Fibroblast of skin of left quadriceps (primary cell): ENCODE measurements at places on chromosomes 13 and 19.
A peak's percentile ranks its signal among the peaks of the same experiment; 100 is the strongest.

- DNase-seq, result no peak
Observed at GRCh38 chr19:18541992-18542940, 1.1 kb downstream of the FKBP8 start.

DNA sequence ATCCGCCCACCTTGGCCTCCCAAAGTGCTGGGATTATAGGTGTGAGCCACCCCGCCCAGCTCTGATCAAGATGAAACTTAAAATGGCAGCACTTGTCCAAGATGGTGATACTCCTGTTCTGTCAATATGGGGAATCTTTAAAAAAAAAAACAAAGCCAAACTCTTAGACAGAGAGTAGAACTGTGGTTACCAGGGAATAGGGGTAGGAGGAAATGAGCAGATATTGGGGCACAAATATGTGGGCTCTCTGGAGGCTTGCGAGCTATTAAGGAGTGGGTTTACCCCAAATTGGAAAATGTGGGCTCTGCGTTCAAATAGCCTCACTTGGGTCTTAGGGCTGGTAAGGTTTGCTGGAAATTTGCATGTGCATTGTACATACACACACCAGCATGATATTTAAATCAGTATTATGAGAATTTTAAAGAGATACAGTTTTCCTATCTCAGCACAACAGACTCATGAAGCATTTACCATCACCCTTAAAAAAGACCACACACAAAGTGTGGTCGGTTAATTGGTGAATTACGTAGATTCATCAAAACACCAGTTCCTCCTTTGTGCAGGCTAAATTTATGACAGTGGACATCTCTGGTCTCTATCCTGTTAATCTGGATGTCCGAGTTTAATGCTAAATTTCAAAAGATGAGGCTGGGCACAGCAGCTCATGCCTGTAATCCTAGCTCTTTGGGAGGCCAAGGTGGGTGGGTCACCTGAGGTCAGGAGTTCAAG lies 11.3 kb downstream of the CD70 start:
- DNase-seq, result no peak

DNA sequence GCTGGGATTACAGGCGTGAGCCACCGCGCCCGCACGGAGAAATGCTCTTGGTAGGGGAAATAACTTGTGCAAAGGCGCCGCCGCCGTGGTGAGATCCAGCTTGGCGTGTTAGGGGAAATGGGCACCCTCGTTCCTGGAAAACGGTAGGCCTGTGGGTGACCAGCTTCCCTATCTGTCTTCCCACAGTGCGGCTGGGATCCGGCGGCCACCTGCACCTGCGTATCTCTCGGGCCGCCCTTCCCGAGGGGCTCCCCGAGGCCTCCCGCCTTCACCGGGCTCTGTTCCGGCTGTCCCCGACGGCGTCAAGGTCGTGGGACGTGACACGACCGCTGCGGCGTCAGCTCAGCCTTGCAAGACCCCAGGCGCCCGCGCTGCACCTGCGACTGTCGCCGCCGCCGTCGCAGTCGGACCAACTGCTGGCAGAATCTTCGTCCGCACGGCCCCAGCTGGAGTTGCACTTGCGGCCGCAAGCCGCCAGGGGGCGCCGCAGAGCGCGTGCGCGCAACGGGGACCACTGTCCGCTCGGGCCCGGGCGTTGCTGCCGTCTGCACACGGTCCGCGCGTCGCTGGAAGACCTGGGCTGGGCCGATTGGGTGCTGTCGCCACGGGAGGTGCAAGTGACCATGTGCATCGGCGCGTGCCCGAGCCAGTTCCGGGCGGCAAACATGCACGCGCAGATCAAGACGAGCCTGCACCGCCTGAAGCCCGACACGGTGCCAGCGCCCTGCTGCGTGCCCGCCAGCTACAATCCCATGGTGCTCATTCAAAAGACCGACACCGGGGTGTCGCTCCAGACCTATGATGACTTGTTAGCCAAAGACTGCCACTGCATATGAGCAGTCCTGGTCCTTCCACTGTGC lies 2.4 kb downstream of the GDF15 start:
- DNase-seq, result no peak

GRCh38 chr19:44810234-44811121 lies 1.6 kb downstream of the BCAM start:
- DNase-seq, result no peak

DNA sequence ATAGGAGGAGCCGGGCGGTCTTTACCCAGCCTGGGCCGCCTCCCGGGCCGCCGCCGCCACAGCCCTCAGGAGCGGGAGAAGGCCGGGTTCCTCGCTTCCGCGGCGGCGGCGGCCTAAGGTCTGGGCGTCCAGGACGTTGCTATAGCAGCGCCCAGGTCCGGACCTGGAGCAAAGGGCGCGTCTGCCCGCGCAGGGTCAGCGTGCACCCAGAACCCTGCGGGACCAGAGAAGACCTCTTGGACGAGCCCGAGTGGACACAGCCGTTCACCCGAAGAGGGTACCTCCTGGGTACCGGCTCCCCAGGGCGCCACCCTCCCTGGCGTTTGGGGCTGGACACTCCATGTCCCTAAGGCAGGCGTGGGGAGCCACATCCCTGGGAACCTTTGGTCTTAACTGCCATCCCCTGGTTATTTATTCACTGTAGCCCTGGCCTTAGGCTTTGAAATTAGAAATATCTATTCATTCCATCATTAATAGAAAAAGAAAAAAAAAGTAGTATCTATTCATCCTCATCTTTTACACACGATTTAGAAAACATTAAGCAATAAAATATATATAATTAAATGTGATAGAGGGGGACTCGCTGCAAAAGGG lies 2.4 kb downstream of the DZIP1 start:
- DNase-seq, result no peak

- no peak for DNase-seq
Observed at GRCh38 chr13:33536601-33537000, 251.0 kb upstream of the STARD13 start.

DNA sequence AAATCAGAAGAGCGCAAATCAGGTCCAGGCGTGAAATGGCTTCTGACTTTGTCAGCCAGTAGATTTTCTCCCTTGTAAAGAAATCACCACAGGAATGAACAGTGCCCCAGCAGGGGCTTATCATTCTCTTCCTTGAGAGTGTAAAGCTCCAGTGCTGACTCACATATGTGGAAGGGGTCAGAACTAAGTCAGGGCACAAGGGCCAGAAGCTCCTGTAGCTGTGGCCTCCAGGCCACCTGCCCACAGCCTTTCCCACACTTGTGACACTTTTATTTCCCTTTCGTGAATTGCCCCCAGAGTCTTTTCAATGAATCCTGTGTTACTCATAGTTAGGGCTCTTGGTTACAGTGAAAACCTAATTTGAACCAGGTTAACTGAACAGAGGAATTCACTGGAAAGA lies 99.6 kb downstream of the SUCLA2 start:
- DNase-seq, result peak; percentile 57

DNA sequence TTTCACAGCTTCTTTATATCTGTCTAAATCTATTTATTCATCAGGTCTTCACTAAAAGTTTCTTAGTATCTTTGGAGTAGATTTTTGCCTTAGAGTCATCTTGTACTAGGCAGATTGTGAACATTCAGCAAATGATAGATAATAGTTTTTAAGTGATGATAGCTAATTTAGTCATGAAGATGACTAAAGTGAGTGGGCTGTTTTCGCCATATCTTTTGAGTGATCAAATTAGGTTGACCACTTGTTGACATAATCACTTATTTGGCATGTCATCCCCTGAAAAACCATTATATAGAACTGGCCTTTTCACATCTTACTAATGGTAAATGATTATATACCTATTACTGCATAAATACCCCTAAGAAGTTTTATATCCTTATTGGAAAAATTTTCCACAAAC lies 999.2 kb downstream of the PCDH17 start:
- no peak for DNase-seq

DNA sequence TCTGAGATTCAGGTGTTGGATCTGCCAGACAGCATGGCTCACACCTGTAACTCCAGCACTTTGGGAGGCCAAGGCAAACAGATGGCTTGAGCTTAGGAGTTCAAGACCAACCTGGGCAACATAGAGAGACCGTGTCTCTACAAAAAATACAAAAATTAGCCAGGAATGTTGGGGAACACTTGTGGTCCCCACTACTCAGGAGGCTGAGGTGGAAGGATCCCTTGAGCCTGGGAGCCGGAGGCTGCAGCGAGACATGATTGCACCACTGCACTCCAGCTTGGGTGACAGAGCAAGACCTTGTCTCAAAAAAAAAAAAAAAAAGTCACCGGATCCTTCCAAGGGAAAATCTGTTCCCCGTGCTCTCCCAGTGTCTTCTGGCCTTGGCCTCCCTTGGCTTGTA lies 109.2 kb downstream of the IRS2 start:
- no peak for DNase-seq

DNA sequence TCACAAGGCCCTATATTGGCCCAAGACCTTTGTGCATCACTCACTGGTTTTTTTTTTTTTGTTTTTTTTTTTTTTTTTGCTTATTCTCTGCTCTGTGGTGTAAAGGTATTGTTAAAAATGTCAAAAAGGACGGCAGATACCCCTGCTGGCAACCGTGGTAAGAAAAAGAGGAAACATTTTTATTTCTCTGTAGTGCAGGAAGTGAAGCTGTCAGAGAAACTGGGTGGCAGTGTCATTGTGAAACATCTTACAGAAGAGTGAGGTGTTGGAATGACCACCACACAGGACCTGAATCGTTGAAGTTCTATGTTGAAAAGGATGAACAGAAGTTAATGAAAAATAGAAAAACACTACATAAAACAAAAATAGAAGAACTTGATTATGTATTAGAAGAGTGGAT lies 346.4 kb downstream of the FGF9 start:
- DNase-seq, result no peak

DNA sequence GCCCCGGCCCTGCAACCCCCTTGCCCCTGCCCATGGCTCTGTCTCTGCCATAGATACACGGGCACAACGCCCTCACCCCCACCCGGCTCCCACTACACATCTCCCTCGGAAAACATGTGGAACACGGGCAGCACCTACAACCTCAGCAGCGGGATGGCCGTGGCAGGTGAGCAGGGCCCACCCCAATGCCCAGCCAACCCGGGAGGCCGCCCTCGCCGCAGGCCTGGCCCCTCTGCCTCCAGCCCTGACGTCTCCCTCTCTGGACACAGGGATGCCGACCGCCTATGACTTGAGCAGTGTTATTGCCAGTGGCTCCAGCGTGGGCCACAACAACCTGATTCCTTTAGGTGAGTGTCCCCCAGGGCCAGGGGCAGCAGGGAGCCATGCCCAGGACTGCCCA lies 7.7 kb downstream of the YIPF2 start:
- DNase-seq, result no peak

DNA sequence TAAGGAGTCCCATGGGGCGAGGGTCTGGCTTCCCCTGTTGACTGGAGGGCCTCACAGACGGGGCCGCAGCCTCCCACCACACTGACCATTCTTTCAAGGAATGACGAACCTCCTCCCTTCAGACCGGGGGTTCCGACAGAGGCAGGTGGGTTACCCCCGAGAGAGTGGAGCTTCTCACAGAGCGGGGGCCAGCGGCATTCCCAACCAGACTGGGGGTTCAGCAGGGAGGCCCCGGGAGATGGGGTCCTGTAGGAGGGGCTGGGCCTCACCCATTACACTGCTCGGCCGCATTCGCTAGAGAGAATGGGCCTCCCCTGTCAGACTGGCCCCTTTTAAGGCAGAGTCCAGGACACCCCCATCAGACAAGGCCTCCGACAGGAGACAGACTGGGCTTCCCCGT lies 15.6 kb upstream of the C2CD4C start:
- DNase-seq, result no peak

GRCh38 chr13:31614073-31614472 lies 125.3 kb upstream of the RXFP2 start:
- no peak for DNase-seq

- DNase-seq, result no peak
Observed at GRCh38 chr13:48804821-48805601, 151.3 kb downstream of the CYSLTR2 start.

- DNase-seq, result no peak
Observed at GRCh38 chr19:45558399-45558878, 26.2 kb downstream of the OPA3 start.

DNA sequence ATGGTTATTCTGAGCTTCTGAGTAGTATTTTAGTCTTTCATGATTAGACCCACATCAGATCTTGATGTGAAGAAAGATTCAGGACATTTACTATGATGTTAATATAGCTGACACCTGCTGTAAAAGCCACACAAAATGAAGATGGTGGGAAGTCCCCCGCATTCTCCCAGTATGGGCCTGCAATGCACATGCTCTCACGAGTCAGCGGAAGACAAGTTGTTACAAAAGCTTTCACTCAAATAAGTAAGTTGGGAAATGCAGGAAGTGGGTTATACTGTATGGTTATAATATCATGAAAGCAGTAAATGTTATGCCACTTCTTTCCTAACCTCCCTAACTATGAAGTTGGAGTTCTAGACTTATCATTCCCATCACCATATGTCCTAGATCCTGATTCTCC lies 171.9 kb downstream of the KLF5 start:
- DNase-seq, result no peak

- no peak for DNase-seq
Observed at GRCh38 chr13:79492918-79493594, 12.1 kb downstream of the NDFIP2 start.

DNA sequence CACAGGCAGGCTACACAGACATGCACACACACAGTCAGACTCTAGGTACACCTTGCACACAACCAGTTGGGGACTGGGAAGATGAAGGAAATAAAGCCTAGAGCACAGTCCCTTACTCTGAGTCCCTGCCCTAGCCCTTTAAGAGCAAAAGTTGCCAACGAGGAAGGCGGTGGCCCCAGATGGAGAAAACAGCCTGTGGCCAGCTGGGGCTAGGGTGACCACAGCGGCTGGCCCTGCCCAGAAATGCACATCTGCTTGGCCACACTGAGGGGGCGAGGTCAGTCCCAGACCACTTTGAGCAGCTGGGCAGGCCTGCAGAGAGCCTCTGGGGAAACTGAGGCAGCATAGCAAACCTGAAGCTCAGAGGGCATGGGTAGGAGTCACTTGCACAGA lies 52.3 kb downstream of the PTPRS start:
- no peak for DNase-seq

DNA sequence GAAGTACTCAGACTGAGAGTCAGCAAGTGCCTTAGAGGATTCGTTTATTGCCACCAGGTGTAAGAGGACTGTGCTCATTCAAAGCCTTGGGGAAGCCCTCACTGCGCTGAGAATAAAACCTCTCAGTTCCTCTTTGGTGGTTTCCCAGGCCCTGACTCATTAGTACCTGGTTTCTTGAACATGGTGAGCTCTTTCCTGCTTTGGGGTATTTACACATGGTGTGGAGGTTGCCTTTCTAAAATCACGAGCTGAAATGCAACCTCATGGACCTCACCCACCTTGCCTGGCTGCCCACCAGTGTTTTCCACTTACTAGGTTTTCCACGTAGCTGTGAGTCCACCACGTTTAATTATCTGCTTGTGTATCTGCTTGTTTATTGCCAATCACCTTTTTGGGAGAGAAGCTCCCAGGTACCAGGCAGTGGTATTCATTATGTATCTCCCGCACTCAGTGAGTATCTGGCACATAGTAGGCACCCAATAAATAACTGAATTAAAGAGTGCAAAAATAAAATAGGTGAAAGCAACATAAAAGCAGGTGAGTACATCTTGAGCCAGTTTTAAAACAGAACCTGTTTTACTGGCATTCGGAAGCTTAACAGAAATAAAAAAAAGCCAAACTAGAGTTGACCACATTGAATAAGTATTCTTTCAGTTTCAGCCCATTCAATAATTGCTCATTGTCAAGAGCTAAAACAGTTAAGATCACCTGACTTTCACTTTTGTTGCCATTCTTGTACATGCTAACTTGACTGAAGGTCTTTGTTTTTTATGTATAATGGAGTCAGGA lies 533.0 kb downstream of the MYO16 start:
- no peak for DNase-seq
